NCI-H2171 (cell line): ENCODE measurements at places on chromosomes 4 and X.

DNA sequence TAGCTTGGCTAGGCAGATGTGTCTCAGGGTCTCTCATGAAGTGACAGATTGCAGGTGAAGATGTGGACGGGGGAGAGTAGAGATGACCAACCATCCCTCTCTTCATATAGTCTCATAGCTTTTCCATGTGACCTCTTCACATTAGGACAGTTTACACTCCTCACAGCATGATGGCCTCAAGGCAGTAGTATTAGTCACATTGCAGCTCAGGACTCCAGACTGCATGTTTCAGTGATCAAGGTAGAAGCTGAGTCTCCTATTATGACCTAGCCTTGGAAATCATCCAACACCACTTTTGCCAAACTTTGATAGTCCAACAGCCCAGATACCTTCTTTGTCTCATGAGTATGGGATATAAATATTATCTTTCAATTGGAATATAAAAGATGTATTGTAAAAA, 147.7 kb downstream of the GASK1B start:
- no peak for DNase-seq

DNA sequence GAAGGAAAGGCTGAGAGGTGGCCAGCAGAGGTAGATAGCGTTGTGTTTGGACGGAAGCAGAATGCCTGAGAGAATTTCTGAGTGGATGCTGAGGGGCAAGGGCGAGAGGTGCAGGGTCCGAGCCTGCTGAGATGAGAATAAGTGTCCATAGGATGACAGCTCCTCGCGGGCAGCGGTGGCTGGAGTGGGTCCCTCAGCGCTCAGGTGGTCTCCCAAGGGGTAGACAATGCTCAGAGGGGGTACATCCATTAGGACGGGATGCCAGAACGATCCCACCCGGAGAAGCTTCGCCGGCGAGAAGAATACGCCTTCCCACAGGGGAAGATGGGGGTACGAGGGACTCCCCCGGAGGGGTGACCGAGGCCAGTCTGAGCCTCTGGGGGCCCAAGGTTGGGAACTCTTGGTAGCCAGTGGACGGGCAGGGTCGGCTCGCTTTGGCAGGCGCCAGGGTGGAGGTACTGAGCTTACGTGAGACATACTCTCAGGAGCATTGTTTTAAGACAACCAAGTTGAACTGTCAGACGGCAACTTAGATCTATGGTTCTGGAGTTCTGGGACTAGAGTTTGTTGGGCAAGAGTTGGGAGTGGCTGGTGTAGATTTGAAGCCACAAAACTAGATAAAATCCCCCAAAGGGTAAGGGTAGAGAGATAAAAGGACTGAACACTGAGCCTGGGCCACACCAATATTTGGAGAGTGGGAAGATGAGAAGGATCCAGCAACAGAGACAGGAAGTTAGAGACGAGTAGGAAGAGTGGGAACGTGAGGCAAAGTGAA, 15.8 kb downstream of the BRCC3 start:
- no peak for DNase-seq

GRCh38 chrX:46327566-46328115, 217.6 kb downstream of the ZNF674 start:
- DNase-seq = no peak

DNA sequence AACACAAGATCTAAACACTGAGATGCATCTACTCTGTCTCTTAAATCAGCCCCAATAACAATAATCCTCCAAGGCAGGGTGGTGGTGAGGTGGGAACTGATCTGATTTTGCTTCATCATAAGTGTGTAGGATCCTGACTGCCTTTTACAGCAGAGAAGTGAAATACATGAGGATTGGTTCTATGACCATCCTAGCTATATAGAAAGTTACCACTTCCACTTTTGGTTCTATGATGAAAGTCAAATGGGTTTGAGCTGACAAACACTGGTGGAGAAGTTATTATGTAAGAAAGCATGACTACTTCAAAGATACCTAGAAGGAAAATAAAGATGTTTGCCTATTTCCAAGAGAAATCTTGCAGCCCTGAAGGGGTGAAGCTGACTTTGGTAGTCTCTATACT, 181.6 kb downstream of the NKX6-1 start:
- DNase-seq = no peak

GRCh38 chr4:165248102-165248501, 40.7 kb downstream of the KLHL2 start:
- no peak for DNase-seq
